ENCODE measurements at places on chromosomes 1 and 21.

DNA sequence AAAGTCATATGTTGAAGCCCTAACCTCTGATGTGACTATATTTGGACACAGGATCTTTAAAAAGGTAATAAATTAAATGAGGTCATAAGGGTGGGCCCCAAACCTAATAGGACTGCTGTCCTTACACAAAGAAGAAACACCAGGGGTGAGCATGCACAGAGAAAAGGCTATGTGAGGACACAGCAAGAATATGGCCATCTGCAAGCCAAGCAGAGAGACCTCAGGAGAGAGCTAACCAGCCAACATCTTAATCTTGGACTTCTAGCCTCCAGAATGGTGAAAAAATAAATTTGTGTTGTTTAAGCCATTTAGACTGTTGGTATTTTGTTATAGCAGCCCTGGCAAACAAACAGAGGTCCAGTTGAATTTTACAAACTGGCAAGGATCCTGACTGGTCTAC is 223.9 kb downstream of the LTN1 start:
- no peak for DNase-seq

DNA sequence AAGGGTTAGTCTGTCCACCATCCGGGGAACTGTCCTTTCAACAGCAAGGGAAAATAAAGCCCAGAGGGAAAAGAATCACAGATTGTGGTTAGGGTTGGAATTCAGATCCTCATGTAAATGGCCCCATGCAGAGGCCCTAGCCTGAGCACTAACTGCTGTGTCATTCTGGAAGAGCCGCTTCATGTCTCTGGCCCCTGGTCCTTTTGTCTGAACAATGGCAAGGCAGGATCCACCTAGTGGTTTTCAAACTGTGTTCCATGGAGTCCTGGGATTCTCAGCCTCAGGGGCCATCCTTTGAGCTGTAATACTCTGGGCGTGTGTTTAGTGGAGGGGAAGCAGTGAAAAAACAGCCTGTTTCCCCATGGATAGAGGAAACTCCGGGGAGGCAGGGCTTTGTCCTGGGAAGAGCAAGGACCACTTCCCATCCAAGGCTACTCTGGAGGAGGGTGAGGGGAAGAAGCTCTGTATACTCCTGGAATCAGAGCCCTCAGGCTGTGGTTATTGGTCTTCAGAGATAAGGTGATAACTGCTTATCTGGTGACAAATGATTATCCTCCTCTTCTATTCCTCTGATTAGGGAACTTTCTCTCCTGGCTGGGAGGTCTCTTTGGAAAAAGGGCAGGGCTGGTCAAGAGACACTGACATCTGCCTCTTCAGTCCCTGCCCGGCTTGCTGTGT is 19.2 kb downstream of the PAX7 start:
- no peak for DNase-seq

- DNase-seq, result no peak
Observed at GRCh38 chr1:98054786-98055185, 134.0 kb upstream of the DPYD start.

DNA sequence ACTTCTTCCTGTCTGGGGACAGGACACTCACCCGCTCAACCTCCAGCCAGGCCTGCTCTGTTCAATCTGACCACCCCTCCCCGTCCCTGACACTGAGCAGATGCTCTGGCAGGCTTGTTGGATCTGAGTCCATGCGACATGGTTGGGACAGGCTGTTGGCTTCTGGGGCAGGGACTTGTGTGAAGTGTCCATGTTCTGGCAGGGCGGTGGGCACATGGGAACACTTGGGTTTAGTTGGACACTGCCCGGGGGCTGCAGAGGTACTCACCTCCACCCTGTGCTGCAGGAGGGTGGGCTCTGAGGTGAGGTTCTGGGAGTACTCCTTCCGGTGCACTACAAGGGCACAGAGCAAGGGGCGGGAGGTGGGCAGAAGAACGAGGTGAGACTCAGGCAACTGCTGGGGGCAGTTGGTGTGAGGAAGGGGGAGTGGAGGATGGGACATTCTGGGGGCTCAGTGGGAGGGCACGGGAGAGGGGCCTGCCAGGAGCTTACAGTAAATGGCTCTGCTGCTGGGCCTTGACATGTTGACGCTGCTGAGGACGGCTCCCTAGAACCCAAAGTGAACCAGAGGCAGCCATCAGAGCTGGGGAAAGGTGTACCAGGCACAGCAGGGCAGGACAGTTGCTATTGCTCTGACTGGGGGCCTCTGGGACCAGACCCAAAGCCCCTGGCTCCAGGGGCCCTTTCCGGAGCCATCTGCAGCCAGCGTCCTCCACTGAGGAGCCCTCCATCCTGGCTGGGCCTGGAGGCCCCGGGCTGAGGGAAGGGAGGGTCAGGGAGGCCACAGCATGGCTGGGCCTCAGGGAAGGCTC is 2.3 kb downstream of the EPS8L3 start:
- no peak for DNase-seq

DNA sequence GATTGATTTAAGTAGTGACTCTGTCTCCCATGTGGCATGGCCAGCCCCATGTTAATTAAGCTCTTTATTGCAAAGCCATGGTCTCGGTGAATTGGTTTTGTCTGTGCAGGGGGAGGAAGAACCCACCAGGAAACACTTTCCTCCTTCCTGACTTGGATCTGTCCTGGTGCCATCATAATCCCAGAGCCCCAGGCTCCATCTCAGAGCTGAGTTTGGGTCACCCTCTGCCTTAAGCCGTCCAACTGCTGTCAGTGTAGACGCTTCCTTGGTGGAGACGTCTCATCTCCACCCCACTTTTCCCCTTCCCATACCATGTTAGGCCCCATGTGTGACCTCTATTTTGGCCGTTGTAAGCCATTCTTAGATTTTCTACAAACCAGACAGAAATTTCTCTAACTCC is 36.0 kb upstream of the COL6A2 start:
- no peak for DNase-seq

DNA sequence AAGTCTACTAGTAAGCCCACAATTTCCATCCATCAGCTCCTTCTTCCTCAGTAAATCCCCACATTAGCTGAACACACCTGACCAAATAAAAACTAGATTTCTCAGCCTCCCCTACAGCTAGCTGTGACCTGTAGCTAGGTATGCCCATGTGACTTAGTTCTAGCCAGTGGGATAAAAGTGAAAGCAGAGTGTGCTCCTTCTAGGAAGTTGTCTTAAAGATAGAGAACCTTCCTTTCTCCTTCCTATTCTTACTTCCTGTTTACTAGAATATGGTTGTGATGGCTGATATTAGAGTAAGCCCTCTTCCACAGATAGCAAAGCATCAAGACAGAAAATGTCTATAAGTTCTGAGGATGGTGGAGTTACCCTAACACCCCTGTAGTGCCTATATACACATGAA is 67.0 kb downstream of the PIK3R3 start:
- no peak for DNase-seq

DNA sequence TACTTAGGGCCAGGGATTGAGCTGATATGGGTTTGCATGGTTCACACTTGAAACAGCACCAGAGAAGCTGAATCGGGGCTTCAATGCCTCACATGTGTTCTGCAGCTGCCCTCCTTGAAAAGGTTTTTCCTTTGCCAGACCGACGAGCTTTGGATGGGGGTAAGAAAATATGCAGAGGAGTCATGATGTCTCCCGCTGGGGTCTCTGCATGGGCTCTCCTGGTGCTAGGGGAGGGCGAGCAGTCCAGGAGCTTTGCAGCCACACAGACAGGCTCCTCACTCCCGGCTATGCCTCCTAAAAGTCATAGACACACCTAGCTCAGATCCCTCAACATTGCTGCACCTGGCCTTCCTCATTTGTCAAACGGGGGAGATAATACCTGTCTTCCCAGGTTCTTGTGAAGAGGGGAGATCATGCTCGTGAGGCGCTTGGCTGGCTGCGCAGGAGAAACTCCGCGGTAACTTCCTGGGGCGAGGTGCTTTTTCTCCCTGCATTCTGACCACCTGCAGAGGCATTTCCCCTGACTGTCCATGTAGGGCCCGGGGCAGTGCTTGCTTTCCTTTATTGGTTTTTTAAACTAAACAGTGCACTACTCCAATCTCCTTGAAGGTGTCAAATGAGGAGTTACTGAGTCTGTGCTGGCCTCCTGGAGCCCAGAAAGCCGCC is 112.4 kb downstream of the PLXNA2 start:
- no peak for DNase-seq

GRCh38 chr1:89198081-89198480 is 661 bp downstream of the GBP4 start:
- DNase-seq, result no peak
